SK-N-MC (cell line): ENCODE measurements at places on chromosomes 6 and 20.

GRCh38 chr6:98560418-98560817 lies 274.0 kb upstream of the POU3F2 start:
- no peak for DNase-seq

- no peak for DNase-seq
Measured at GRCh38 chr6:161676586-161676985, 402.7 kb upstream of the AGPAT4 start.

DNA sequence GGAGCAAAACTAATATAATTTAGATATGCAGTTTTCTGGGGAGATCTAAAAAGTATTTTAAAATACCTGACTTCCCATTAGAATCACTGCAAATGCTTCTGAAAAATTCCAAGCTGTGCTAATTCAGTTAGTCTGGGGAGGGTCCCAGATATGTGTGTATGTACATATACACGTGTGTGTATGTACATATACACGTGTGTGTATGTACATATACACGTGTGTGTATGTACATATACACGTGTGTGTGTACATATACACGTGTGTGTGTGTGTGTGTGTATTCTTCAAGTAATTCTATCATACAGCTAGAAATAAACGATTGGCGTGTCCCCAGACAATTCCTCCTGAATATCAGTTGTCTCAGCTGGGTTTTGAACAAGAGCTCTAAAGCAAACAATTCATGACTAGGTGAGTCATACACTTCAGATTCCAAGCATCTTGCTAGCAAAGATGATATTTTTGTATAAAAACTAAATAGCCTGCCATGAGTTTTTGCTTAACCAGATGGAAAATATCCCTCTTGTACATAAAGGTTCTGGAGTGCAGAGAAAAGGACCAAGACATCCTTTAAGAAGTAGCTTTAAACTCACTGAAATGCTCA lies 58.2 kb downstream of the SPACA1 start:
- DNase-seq: no peak

GRCh38 chr20:62123450-62124118 lies 1.3 kb downstream of the LSM14B start:
- no peak for DNase-seq

GRCh38 chr20:64077094-64077493 lies 2.2 kb downstream of the RGS19 start:
- DNase-seq: no peak
